ENCODE measurements at places on chromosomes 2 and 18.

DNA sequence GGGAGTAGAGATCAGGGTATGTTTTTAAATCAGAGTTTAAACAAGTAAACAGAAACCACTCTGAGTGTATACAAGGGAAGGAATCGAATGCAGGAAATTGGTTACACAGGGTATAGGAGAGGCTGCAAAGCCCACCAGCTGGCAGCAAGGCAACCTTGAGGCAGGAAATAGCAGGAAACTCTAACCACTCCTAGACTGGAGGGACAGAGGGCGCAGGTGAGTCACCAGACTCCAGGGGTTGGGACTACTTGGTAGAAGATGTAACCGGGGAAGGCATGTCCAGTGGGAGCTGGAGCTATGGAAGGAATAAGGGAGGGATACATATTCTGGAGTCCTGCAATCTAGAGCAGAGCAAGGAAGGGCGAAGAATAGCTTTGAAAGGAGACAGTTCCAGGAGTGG, 152.3 kb downstream of the MEIS1 start:
- DNase-seq: no peak

DNA sequence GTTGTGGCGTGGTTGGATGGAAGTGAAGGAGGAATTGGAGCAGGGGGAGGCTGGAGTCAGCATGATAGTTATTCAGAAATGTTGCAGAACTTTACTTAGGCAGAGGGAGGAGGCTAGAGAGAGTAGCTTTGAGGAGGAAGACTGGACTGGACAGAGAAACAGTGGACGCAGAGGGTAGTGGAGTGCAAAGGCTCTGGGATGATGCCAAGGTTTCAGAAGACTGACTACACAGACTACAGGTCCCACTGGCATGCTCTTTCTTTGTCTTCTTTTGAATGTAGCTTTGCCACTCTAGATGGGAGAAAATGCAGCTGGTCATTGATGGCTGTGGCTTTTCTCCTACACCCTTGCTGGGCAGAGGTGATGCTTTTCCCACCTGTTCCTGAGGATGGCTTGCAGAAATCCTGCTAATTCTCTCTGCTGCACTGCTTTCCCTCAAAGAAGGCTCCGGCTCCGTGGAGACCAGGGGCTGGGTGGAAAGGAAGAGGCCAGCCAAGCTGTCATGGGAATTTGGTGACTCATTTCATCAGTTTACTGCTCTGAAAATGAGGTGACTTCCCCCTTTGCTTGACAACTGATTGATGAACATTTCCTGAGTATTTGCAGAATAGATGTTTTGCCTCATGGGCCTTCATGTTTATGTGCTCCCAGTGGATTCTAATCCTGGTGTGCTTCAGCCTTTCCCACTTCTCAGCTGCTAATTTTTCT, 42.4 kb downstream of the MEIS1 start:
- no peak for DNase-seq

DNA sequence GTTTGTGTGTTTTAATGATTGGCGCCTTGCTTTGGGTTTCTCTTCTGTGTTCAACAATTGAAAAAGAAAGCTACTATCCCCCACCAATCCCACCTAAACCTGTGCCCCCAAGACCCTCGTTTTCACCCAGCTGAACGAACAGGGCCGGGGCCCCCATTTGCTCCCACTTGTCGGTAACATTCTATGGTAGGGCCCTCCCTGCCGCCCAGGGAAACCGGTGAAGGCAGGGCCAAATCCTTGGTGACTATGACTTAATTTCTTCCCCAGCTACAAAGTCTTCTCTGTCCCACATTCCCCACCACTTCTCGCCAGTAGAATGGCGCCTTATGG, 598 bp upstream of the SNRNP200 start:
- no peak for DNase-seq

GRCh38 chr2:231617059-231617926, 24.6 kb downstream of the TEX44 start:
- DNase-seq: no peak

DNA sequence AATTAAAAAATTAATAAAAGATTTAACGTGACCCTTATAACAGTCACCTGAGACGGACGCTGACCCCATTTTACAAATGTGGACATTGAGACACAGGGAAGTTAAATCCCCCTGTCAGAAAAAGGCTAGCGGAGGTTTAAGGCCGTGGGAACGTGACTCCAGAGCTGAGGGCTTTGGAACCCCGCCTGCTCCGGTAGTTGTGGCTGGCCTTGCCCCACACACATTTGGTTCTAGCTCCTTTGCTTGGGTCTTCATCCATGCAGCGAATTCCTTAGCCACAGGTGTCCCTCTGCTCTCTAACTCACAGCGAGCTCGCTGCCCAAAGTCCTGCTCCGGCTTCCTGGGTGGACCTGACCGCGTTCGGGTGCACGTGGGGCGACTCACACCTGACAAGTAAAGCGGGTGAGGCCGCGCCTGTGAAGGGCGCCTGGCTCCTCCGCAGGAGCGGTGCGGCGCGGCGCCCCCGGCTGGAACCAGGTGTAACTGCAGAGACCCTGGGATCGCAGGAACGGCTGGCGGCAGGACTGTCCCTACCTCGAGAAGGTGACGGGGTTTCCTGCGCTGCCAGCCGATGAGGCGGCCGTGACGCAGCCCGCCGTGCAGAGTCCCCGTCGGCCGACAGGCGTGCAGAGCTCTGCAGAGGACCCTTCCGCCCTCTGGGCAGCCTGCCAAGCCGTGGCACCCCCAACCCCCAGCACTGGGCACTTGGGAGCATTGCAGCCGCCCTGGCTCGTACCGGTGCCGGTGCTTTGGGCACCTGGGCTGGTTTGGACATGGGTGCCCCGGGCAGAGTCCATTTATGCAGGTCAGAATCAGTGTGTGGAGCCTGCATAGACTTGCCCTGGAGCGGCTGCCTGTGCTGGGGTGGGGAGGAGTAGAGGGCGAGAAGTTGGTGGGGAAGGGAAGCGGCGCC, 2.4 kb upstream of the PROC start:
- DNase-seq: no peak

DNA sequence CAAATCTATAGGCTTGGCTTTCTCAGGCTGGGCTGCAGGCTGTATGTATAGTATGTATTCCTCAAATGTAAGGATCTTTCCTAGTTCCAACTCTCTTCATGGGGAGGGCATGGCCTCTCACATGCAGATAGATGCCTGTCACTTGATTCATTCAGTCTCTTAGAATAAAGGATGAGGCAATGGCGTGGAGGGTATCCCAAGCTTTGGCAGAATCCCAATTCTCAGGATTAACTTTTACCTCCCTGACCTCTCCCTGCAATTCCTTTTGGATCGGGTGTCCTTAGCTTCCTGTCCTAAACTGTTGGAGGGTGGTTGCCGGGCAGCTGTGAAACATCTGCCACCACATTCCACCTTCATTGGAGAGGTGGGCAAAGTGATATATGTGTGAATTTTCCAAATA, 80.3 kb downstream of the INSIG2 start:
- no peak for DNase-seq

DNA sequence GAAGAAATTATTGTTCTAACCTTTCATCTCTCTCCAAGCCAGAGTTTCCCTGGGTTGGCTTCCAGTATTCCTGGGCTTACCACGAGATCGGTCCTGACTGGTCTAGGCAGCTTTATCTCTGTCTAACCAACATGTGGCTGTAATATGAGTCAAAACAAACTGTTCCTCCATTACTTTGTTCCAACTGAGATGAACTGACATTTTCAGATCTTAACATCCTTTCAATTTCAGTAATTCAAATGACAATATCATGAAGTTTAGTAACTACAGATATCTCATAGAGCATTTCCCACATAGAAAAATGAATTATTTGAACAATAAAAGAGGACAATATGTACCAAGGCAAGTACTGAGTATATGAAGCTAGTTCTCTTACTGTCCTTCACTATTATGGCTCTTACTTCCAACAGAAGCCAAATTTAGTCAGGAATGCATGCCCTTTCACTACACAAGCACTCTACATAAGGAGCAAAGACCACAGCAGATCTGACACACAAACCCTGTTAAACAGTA, 15.5 kb downstream of the SLC25A12 start:
- DNase-seq: peak; percentile 45

DNA sequence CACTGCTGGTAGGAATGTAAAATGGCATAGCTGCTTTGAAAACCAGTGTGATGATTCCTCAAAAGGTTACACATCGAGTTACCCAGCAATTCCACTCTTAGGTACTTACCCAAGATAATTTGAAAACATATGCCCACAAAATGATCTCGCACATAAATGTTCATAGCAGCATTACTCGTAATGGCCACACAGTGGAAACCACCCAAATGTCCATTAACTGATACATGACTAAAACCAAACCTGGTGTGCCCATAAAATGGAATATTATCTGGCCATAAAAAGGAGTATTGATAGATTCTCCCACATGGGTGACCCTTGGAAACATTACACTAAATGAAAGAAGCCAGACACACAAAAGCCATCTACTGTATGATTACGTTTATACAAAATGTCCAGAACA, 70.4 kb downstream of the ALPK2 start:
- no peak for DNase-seq

- no peak for DNase-seq
These were observed 42.3 kb downstream of the SMAD2 start for GRCh38 chr18:47888156-47888555.

DNA sequence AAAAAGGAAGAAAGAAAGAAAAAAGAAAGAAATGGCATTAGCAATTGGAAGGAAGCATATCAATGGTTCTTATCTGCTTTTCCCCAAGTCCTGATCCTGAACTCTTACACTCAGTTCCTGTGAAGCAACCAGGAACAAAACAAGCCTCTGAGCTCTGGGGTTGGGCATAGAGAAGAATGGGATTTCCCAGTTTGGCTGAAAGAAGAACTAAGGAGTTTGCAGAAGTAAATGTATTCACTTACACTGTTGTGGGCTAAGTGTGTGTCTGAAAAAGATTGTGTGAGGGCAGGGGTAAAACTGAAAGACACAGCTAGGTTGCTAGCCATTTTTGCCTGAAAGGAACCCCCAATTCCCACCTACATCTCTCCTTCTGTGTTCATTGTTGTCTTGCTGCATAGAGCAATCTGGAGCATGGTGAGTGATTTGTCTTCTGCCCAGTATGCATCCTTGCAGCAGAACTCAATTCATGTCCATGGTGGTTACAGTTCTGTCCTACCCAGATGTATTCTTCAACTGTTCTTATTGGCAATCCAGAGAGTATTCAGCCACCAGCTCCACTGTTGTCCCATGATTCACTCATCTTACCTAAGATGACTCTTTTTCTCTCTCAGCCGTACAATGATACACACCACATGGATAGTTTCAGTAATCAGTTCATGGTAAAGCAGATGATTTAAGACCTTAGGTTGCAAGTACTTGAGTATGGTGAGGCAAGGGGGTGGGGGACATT, 348.7 kb downstream of the ARHGAP15 start:
- DNase-seq: no peak

DNA sequence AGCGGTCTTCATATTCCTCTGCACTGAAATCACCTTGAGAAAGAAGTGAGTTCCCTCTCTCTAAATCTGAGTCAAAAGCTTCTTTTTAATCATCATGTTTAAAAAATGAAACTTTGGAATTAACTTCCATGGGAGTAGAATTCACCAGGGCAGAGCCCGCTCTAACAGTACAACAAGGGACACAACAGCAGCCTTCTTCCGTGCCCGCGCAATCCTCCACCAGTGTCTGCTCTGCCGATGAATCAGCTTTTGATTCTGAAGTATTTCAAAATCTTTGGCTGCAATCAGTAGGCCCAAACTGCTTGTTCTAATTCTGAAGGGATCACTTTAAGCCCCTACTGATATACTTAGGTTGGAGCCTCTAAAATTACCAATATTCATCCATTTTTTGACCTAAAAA, 76.9 kb downstream of the USP40 start:
- no peak for DNase-seq

DNA sequence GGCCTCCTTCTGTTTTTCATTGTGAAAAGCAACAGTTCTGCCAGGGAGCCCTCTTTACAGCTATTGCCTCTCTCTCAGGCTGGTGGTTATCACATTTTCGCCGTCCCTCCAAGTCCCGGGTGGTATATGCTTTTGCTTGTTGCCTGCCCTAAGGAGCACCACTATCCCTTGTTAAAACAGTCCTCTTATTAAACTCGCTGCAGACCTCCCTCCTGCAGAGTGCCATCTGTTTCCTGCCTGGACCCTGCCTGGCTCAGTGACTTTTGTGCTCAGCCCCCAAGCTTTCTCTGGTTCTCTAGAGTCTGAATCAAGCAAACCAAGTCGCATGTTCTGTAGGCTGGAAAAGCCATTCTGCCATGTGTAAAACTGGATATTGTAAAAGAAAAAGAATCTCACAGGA, 72.1 kb upstream of the FHL2 start:
- DNase-seq: no peak

GRCh38 chr2:104658904-104659591, 194.9 kb upstream of the POU3F3 start:
- no peak for DNase-seq

GRCh38 chr2:162258686-162259085, 15.4 kb upstream of the FAP start:
- no peak for DNase-seq

DNA sequence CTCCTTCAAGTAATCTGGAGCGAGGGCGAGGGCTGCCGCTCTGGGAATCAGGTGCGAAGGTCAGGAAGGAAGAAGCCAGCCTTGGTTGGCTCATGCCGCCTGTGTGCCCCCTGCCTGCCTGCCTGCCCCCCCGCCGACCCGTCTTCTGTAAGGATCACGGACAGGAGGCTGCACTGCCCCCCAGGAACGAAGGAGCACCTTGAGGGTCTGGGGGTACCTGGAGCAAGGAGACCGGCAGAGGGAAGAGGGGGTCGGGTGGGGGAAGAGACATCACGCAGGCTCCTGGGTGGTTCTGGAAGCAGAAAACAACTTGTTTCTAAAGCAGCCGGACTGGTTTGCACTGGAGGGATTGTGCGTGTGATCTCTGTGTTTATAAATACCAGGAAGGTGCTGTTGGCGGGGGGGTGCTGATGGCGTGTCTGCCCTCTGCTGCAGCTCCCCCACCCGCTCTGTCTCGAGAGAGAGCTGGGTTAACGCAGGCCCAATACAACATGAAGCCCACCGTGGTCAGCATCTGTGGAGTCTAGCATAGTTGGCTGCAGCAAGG, 1.7 kb downstream of the FOSL2 start:
- DNase-seq: no peak

DNA sequence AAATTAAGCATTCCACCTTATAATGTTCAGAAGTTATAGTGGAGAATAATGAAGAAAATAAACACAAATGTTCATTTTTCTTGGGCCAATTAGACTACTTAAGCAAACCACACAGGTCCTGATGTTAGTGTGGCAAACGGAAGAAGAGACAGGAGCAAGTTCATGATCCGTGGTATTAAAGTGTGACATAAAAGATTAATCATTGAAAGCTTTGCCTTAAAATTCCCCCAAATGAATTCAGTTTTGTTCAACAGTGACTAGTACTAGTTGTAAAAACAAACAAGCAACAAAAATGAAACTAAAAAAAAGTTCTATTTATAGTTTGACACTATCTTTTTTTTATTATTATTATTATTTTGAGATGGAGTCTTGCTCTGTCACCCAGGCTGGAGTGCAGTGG, 73.7 kb downstream of the RFTN2 start:
- DNase-seq: no peak

- no peak for DNase-seq
These were observed 8.5 kb downstream of the FAM161A start for GRCh38 chr2:61845320-61845719.

GRCh38 chr2:165401285-165401852, 68.1 kb upstream of the CSRNP3 start:
- peak; percentile 41 for DNase-seq

DNA sequence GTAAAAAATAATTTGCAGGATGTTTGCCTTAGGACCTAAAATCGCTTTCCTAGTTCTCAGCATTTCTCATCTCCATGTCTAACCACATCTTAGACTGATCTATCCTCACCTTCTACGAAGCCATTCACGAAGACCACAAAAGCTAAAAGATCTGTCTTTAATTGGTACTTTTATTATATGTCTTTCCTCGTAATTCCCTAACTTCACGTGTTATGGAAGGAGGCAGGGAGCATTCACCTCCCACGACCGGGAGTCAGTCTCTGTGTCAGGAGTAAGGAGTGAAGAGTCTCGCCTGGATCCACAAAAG, 1.6 kb downstream of the DLGAP1 start:
- no peak for DNase-seq
